ENCODE measurements at places on chromosomes 12 and 14. TPM values are rescaled to one million over a fixed set of nuclear protein-coding genes. Genes with fewer than 3 reads are reported as not detected.
A peak's percentile ranks its signal among the peaks of the same experiment; 100 is the strongest.

Gene WNK1
- 216 TPM for total RNA-seq

Gene SLC39A2
- total RNA-seq, result not detected

Gene SPPL3
- 10.5 TPM for total RNA-seq

Gene TEX52
- total RNA-seq, result 0.68 TPM

Gene DCAF4
- total RNA-seq, result 29.5 TPM

Gene TSPAN19
- total RNA-seq, result not detected

Gene CCDC92
- total RNA-seq, result 21.1 TPM

- no peaks in the 10 kb centered on the region for H3K36me3 ChIP-seq
- no peak overlapping the region for H3K27ac ChIP-seq
- H3K4me3 ChIP-seq, result no peak overlapping the region
- no peak for DNase-seq
Measured at GRCh38 chr12:127635838-127636237, 631.1 kb upstream of the TMEM132C start.

DNA sequence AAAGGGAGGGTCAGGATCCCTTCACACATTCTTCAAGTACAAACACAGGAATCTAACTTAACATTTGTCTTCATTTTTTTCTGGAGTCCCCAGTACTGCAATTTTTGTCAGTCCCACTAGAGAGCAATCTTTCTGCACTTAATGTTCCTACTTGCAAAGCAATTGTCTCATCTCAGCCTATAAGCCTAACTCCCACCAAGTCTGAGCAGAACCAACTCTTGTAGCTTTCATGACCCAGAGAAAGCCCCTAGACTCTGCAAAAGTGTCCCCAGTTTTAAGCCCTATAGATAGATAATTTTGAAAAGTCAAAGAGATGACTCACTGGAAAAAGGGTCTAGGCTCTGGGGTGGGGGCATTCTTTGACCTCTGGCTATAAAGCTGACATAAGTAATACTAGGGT is 1.8 kb upstream of the ZBTB39 start:
- DNase-seq, result no peak
- H3K36me3 ChIP-seq, result no peaks in the 10 kb centered on the region
- no peaks in the 10 kb centered on the region for H3K27me3 ChIP-seq
- peaks cover 12% of the 10 kb centered on the region for H3K4me1 ChIP-seq
- H3K27ac ChIP-seq, result no peak overlapping the region

DNA sequence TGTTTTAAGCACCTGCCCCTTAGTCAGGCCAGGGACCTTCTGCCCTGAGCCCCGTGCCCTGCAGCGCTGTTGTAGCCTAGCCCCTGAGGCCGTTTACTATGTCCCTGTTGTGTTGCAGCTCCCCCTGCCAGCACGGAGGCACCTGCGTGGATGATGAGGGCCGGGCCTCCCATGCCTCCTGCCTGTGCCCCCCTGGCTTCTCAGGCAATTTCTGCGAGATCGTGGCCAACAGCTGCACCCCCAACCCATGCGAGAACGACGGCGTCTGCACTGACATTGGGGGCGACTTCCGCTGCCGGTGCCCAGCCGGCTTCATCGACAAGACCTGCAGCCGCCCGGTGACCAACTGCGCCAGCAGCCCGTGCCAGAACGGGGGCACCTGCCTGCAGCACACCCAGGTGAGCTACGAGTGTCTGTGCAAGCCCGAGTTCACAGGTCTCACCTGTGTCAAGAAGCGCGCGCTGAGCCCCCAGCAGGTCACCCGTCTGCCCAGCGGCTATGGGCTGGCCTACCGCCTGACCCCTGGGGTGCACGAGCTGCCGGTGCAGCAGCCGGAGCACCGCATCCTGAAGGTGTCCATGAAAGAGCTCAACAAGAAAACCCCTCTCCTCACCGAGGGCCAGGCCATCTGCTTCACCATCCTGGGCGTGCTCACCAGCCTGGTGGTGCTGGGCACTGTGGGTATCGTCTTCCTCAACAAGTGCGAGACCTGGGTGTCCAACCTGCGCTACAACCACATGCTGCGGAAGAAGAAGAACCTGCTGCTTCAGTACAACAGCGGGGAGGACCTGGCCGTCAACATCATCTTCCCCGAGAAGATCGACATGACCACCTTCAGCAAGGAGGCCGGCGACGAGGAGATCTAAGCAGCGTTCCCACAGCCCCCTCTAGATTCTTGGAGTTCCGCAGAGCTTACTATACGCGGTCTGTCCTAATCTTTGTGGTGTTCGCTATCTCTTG is 7.6 kb downstream of the DLK1 start:
- peaks cover 6% of the 10 kb centered on the region for H3K27me3 ChIP-seq
- H3K27ac ChIP-seq, result no peak overlapping the region
- H3K36me3 ChIP-seq, result no peaks in the 10 kb centered on the region
- H3K4me3 ChIP-seq, result no peak overlapping the region
- DNase-seq, result no peak

- H3K4me1 ChIP-seq, result peaks cover 8% of the 10 kb centered on the region
- H3K27me3 ChIP-seq, result no peaks in the 10 kb centered on the region
- DNase-seq, result no peak
- H3K27ac ChIP-seq, result peak overlapping the region; percentile 63
- H3K36me3 ChIP-seq, result no peaks in the 10 kb centered on the region
- H3K4me3 ChIP-seq, result no peak overlapping the region
Measured at GRCh38 chr14:92549859-92550230, 36.3 kb downstream of the RIN3 start.

- H3K27ac ChIP-seq, result no peak overlapping the region
- H3K4me1 ChIP-seq, result peaks cover 12% of the 10 kb centered on the region
- no peaks in the 10 kb centered on the region for H3K27me3 ChIP-seq
- peaks cover 18% of the 10 kb centered on the region for H3K36me3 ChIP-seq
- no peak for DNase-seq
- H3K4me3 ChIP-seq, result no peak overlapping the region
Measured at GRCh38 chr14:93263416-93263815, 56.4 kb downstream of the UBR7 start.

- no peaks in the 10 kb centered on the region for H3K36me3 ChIP-seq
- DNase-seq, result no peak
Measured at GRCh38 chr12:4288296-4289131, 15.0 kb downstream of the CCND2 start.

GRCh38 chr12:110555577-110556406 is 27.3 kb downstream of the PPTC7 start:
- H3K4me1 ChIP-seq, result peaks cover 83% of the 10 kb centered on the region
- no peak for DNase-seq
- H3K4me3 ChIP-seq, result no peak overlapping the region
- H3K27me3 ChIP-seq, result no peaks in the 10 kb centered on the region

- H3K4me3 ChIP-seq, result no peak overlapping the region
- H3K27me3 ChIP-seq, result no peaks in the 10 kb centered on the region
- H3K36me3 ChIP-seq, result no peaks in the 10 kb centered on the region
- H3K4me1 ChIP-seq, result no peaks in the 10 kb centered on the region
- DNase-seq, result no peak
Measured at GRCh38 chr12:109814600-109815150, 18.5 kb downstream of the TRPV4 start.

GRCh38 chr12:86741531-86741930 is 485.3 kb upstream of the MGAT4C start:
- DNase-seq, result no peak
- no peaks in the 10 kb centered on the region for H3K36me3 ChIP-seq
- H3K27ac ChIP-seq, result no peak overlapping the region
- H3K4me1 ChIP-seq, result no peaks in the 10 kb centered on the region

DNA sequence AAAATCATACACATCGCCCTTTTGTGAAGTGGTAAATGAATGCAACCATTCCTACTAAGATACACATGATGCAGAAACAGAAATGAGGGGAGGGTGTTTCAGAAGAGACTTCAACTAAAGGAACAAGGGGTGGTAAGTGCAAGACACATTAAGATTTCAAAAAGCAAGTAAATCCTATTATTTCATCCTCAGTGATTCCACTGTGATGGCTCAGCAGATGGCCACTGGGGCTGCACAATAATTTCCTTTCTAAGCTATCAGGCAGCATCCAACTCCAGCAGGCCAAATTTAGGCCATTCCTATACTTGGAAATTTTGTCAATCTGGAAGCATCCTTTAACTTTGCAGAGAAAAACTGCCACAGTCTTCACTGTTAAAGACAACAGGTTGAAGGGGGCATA is 272.4 kb downstream of the NELL2 start:
- no peaks in the 10 kb centered on the region for H3K4me1 ChIP-seq
- no peak overlapping the region for H3K4me3 ChIP-seq
- DNase-seq, result no peak
- no peak overlapping the region for H3K27ac ChIP-seq
- H3K36me3 ChIP-seq, result no peaks in the 10 kb centered on the region

GRCh38 chr12:45731190-45731775 is 1.8 kb downstream of the ARID2 start:
- DNase-seq, result no peak
- H3K36me3 ChIP-seq, result no peaks in the 10 kb centered on the region
- H3K27me3 ChIP-seq, result no peaks in the 10 kb centered on the region
- peaks cover 44% of the 10 kb centered on the region for H3K4me1 ChIP-seq

- no peak overlapping the region for H3K4me3 ChIP-seq
- no peaks in the 10 kb centered on the region for H3K36me3 ChIP-seq
- peaks cover 5% of the 10 kb centered on the region for H3K4me1 ChIP-seq
- no peak overlapping the region for H3K27ac ChIP-seq
Measured at GRCh38 chr12:131101703-131102492, 148.2 kb downstream of the ADGRD1 start.

DNA sequence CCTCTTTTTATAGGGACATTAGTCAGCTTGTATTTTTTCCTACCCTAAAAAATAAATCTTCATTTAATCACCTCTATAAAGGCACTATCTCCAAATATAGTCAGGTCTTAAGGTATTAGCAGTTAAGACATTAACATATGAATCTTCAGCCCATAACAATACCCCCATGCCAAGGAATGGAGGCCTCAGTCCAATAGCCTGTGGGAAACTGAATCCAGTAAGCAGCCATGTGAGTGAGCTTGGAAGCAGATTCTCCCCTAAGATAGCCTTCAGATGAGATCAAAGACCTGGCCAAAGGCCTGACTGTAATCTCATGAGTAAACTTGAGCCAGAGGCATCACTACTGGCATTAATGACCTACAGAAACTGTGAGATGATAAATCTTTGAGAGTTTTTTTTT is 232.1 kb upstream of the SYT10 start:
- H3K27me3 ChIP-seq, result no peaks in the 10 kb centered on the region
- no peak for DNase-seq
- H3K4me3 ChIP-seq, result no peak overlapping the region
- H3K27ac ChIP-seq, result no peak overlapping the region
- H3K36me3 ChIP-seq, result no peaks in the 10 kb centered on the region

DNA sequence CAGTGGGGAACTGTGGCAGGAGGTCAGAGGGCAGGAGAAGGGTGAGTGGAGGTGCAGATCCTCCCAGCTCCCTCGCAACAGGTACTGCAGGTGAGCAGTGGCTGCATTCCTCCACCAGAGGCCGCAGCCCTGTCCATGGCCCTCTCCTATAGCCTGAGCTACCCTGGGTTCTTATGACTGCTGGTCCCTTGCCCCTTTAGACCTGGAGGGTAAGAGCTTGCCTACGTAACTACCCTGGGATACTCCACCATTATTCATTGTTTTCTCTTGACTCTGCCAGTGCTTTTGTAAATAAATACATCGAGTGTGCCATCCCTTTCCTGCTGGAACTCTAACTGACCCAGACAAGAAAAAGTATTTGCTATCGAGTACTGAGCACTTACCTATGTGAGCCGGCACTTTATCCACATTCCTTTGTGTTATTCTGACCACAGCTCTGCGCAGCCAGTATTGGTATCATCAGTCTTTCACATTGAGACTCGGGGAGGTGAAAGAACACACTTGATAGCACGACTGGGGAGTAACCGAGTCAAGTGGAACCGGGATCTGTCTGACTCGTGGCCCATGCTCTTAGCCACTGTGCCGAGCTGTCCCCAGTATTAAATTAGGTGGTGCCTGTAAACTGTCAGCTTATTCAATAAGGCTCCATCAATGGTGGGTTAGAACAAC is 38.5 kb downstream of the LTBP2 start:
- peak overlapping the region; percentile 20 for H3K27ac ChIP-seq
- H3K36me3 ChIP-seq, result no peaks in the 10 kb centered on the region
- H3K4me3 ChIP-seq, result no peak overlapping the region
- H3K4me1 ChIP-seq, result peaks cover 6% of the 10 kb centered on the region

GRCh38 chr14:29749327-29749726 is 178.3 kb downstream of the PRKD1 start:
- DNase-seq, result no peak
- H3K36me3 ChIP-seq, result no peaks in the 10 kb centered on the region
- H3K27me3 ChIP-seq, result no peaks in the 10 kb centered on the region

DNA sequence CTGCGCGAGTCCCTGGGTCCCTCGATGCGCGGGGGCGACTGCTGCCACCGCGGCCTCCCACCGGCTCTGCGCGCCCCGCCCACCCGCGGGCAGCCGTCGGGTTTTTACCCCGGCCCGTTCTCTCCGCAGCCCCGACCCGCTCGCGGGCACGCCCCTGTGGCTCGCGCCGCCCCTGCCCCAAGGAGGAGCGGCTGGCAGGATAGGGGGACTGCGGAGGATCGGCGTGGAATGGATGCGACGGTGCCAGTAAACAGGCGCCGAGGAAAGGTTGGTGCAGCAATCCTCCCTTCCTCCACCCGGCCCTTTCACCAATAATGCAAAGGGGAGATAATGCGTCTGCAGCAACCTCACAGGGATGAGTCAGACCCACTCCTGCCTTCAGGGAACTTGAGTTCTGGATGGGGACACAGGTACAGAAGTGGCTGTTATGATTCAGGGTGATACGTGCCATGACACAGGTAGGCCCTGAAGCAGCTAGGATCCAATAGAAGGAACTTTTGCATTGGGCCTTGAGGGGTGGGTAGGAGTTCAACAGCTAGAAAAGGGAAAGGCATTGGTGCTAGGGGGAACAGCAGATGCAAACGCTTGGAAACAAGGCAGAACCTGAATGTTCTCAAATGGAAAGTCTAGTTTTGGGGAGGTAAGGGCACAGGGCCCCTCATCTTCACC is 554 bp upstream of the DEGS2 start:
- H3K27me3 ChIP-seq, result peaks cover 30% of the 10 kb centered on the region
- peaks cover 4% of the 10 kb centered on the region for H3K4me1 ChIP-seq

DNA sequence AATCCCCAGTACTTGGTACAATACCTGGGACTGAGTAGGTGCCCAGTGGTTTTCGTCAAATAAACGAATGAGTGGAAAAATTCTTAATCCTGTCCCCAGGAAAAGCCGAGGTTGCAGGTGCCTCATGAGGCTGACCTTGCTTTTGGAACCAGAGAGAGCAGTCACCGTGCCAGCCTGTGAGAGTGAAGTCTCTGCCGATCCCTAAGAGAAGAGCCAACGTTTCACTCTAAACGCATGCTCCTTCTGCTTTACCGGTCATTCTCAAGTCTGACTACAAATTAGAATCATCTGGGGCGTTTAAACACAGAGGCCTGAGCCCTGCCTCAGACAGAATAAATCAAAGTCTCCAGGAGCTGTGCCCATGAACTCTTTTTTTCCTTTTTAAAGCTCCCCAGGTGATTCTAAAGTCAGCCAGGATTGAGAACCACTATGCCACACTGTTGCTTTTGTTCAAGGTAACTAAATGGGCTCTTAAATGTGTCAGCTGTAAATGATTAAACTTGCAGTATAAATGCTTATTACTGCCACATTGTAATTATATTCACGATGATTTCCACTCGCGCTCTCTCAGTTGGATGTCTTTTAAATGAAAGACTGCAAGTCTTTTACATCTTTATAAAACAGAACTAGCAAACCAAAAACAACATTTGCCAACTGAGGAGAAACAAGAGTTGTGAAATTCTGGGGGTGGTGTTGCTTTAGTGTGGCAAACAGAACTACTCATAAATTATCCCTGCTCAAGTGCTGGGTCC is 26.9 kb downstream of the TCP11L2 start:
- no peaks in the 10 kb centered on the region for H3K36me3 ChIP-seq
- H3K27ac ChIP-seq, result peak overlapping the region; percentile 76
- no peak for DNase-seq
- peaks cover 43% of the 10 kb centered on the region for H3K4me1 ChIP-seq
- H3K27me3 ChIP-seq, result no peaks in the 10 kb centered on the region
- no peak overlapping the region for H3K4me3 ChIP-seq
